ENCODE measurements at places on chromosomes 6 and 20.

- no peaks in the 10 kb centered on the region for H3K36me3 ChIP-seq
- H3K27ac ChIP-seq, result no peak overlapping the region
- no peak overlapping the region for H3K4me3 ChIP-seq
- H3K4me1 ChIP-seq, result no peaks in the 10 kb centered on the region
- DNase-seq, result no peak
- no peaks in the 10 kb centered on the region for H3K27me3 ChIP-seq
Observed at GRCh38 chr6:164665328-164665727, 644.1 kb downstream of the C6orf118 start.

- no peak overlapping the region for H3K27ac ChIP-seq
- H3K36me3 ChIP-seq, result no peaks in the 10 kb centered on the region
- peak overlapping the region; percentile 96 for H3K4me3 ChIP-seq
- H3K4me1 ChIP-seq, result peaks cover 74% of the 10 kb centered on the region
Observed at GRCh38 chr6:29626948-29627754, 5.8 kb downstream of the GABBR1 start.

- no peaks in the 10 kb centered on the region for H3K27me3 ChIP-seq
- H3K36me3 ChIP-seq, result no peaks in the 10 kb centered on the region
- peak within 1 kb of the TSS; percentile 74 for H3K27ac ChIP-seq
- peak; percentile 88 for DNase-seq
- peaks cover 33% of the 10 kb centered on the region for H3K4me1 ChIP-seq
Observed at GRCh38 chr6:109455437-109456110, at the start of gene MICAL1. TSS of gene MICAL1 (minus strand) at chr6:109455772. CDS start at chr6:109454196, 1,576 bp downstream.

GRCh38 chr6:31246051-31246521 is 25.8 kb downstream of the HLA-C start:
- H3K4me3 ChIP-seq, result no peak overlapping the region
- no peak overlapping the region for H3K27ac ChIP-seq
- H3K4me1 ChIP-seq, result peaks cover 10% of the 10 kb centered on the region
- DNase-seq, result no peak

- H3K4me1 ChIP-seq, result no peaks in the 10 kb centered on the region
- no peak overlapping the region for H3K27ac ChIP-seq
- no peak for DNase-seq
- no peaks in the 10 kb centered on the region for H3K27me3 ChIP-seq
- H3K36me3 ChIP-seq, result no peaks in the 10 kb centered on the region
Observed at GRCh38 chr20:50345712-50346373, 155.2 kb downstream of the CEBPB start.

DNA sequence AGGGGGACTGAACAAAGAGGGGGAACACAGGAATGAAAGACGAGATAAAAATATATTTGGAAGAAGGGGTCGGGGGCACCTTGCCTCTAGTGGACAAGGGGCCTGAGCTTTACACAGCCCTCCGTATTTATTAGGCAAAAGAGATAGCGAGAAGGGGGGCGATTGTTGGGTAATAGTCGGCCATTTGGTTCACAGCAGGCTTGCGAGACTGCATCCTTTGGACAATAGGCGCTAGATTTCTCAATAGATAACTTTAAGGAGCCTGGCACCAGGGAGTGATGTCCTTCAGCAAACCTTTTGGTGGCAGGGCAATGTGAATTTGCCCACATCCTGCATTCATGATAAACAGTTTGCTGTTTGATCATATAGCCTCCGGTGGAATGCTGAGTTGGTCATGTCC is 3.0 kb upstream of the NANP start:
- H3K27me3 ChIP-seq, result peaks cover 30% of the 10 kb centered on the region
- peaks cover 7% of the 10 kb centered on the region for H3K4me1 ChIP-seq
- no peak overlapping the region for H3K4me3 ChIP-seq

GRCh38 chr6:52620055-52620905 is 43.4 kb upstream of the TRAM2 start:
- H3K27ac ChIP-seq, result no peak overlapping the region
- H3K27me3 ChIP-seq, result no peaks in the 10 kb centered on the region
- no peaks in the 10 kb centered on the region for H3K36me3 ChIP-seq
- no peak overlapping the region for H3K4me3 ChIP-seq

GRCh38 chr6:148317739-148318138 is 24.9 kb upstream of the SASH1 start:
- H3K4me3 ChIP-seq, result no peak overlapping the region
- H3K4me1 ChIP-seq, result peaks cover 6% of the 10 kb centered on the region
- H3K36me3 ChIP-seq, result no peaks in the 10 kb centered on the region
- no peak for DNase-seq
- H3K27me3 ChIP-seq, result no peaks in the 10 kb centered on the region

- no peaks in the 10 kb centered on the region for H3K4me1 ChIP-seq
- DNase-seq, result peak; percentile 11
Observed at GRCh38 chr6:156563714-156564113, 213.5 kb upstream of the ARID1B start.

DNA sequence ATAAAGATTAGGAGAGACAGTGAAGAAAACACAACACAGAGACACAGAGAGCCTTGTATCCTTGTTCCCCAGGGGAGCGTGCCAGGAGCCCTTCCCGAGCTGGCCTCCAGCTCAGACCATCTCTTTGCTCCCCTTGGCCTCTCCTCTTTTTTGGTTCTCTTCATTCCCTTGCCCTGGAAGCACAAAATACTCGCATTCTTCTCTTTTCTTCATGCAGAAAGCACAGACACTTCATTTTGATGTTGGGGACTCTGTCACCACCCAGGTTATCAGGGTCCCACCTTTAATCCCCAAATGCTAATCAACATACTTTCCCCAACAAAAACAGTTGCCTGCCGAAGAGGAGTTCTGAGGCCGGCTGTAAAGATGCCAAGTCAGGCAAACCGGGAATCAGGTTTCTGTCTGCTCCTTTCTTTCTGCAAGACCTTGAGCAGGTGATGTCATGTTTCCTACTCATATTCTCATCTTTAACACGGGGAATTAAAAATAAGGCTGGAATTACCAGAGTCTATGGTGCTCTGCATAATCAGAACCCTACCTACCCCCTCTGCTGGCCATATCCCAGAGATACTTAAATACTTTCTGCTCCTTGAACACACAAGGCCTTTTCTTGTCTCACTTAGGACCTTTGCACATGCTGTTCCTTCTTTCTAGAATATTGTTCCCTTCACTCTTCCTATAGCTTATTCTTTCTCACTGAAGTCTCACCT is 21.7 kb downstream of the TGM6 start:
- no peak overlapping the region for H3K4me3 ChIP-seq
- H3K4me1 ChIP-seq, result no peaks in the 10 kb centered on the region
- no peak overlapping the region for H3K27ac ChIP-seq
- DNase-seq, result peak; percentile 16

DNA sequence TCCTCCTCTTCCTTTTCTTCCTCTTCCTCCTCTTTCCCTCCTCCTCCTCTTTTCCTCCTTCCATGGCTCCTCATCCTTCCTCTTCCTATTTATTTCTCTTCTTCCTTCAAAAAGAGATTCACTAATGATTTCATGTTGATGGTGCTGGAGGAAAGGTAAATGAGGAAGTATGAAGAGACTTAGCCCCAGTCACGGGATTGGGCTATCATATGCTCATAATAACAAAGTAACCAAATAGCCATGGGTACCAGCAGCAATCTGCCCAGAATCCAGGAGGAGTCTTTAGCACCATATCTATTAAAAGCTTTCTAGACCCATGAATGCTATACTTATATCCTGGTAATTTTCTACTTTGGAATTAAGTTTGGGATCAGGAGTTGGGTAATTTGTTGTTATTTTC is 910.9 kb upstream of the MAP3K7 start:
- no peaks in the 10 kb centered on the region for H3K36me3 ChIP-seq
- no peaks in the 10 kb centered on the region for H3K4me1 ChIP-seq
- no peak for DNase-seq
- H3K27me3 ChIP-seq, result no peaks in the 10 kb centered on the region

- no peak for DNase-seq
- H3K4me1 ChIP-seq, result no peaks in the 10 kb centered on the region
- no peaks in the 10 kb centered on the region for H3K27me3 ChIP-seq
- no peak overlapping the region for H3K4me3 ChIP-seq
- no peaks in the 10 kb centered on the region for H3K36me3 ChIP-seq
Observed at GRCh38 chr6:167338541-167339117, 13.7 kb downstream of the TTLL2 start.

- H3K36me3 ChIP-seq, result no peaks in the 10 kb centered on the region
- H3K27me3 ChIP-seq, result no peaks in the 10 kb centered on the region
- no peak overlapping the region for H3K27ac ChIP-seq
- H3K4me3 ChIP-seq, result no peak overlapping the region
Observed at GRCh38 chr6:151723152-151723551, 84.3 kb upstream of the ESR1 start.

DNA sequence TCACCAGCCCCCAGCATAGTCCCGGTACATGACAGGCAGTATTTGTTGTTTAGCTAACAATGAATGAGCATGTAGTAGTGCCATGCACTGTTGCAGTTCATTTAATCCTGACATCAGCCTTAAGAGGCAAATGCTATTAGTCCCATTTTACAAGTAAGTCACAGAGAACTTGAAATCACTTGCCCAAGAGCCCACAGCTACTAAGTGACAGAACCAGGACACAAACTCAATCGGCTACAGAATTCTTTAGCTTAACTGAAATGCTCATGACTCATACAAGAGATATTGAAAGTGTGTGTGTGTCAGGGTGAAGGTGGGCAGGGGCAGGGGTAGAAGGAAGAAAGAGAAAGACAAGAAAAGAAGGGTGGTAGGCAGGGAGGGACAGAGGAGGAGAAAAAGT is 52.7 kb downstream of the UNC5CL start:
- no peak for DNase-seq
- no peak overlapping the region for H3K27ac ChIP-seq
- peaks cover 7% of the 10 kb centered on the region for H3K4me1 ChIP-seq
- no peaks in the 10 kb centered on the region for H3K27me3 ChIP-seq
- H3K4me3 ChIP-seq, result no peak overlapping the region

GRCh38 chr20:50172347-50173013 is 18.1 kb upstream of the CEBPB start:
- peak; percentile 90 for DNase-seq
- H3K4me1 ChIP-seq, result peaks cover 5% of the 10 kb centered on the region
- peak overlapping the region; percentile 47 for H3K27ac ChIP-seq
- H3K27me3 ChIP-seq, result no peaks in the 10 kb centered on the region

DNA sequence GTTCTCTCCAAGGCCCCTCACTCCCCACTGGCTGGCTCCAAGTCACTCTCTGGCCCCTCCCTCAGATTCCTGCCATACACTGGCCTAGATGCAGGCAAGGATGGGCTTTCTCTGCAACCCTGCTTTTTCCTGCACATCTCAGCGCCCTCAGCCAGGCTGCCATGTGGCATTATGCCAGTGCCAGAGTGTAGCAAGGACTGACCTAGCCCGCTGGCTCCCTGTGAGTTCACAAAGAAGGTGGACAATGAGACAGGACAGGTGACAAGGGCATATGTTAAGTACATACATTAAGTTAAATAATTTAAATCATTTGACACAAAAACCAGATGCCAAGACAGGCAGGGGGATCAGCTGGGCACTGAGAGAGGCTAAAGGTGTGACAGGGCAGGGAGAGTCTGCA is 394.6 kb downstream of the ZFAND3 start:
- H3K27ac ChIP-seq, result peak overlapping the region; percentile 5
- no peaks in the 10 kb centered on the region for H3K27me3 ChIP-seq

- H3K27ac ChIP-seq, result no peak overlapping the region
- H3K4me1 ChIP-seq, result no peaks in the 10 kb centered on the region
- H3K4me3 ChIP-seq, result no peak overlapping the region
- no peaks in the 10 kb centered on the region for H3K36me3 ChIP-seq
Observed at GRCh38 chr6:110664933-110665332, 150.3 kb downstream of the CDK19 start.

DNA sequence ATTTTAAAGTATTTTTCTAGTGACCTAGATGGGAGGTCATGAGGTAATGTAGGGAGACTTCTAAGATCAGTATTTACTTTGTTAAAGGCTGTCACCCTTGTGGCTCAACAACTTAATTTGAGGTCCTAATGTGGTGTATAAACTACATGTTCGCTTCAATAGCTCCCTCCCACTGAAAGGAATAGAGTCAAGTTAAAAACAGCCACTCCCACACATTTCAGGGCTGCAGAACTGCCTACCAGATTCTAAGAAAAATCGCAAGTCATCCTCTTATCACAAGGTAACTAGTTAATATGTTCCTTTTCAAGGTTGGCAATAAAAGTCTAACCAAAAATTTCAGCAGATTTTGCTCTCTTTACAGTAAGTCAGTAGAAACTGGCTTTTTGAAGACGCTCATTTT is 15.1 kb downstream of the GSTA1 start:
- DNase-seq, result no peak
- H3K4me1 ChIP-seq, result no peaks in the 10 kb centered on the region
- H3K27ac ChIP-seq, result no peak overlapping the region
- no peaks in the 10 kb centered on the region for H3K36me3 ChIP-seq

GRCh38 chr6:30061858-30062458 is 893 bp downstream of the POLR1H start:
- no peak for DNase-seq
- H3K27ac ChIP-seq, result no peak overlapping the region
- H3K27me3 ChIP-seq, result no peaks in the 10 kb centered on the region
- H3K36me3 ChIP-seq, result peaks cover 6% of the 10 kb centered on the region
- H3K4me3 ChIP-seq, result peak overlapping the region; percentile 98

DNA sequence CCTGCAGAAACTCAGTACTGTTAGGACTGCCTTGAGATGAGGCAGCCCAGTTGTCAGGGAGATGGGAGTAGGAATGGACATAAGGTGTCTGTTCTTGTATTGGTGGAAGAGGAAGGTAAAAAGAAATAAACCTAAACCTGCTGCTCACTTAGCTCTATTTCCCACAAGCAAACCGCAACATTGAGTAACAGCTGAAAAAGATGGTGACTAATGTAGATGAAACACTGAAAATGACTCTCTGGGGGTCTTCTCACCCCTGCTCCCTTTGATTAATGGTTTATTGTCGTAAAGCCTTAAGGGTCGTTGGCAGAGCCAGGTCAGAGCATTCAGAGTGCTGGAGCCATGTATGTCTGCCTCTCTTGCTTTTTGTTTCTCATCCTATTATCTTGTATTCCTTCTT is 87.5 kb downstream of the FOXO3 start:
- H3K27me3 ChIP-seq, result no peaks in the 10 kb centered on the region
- DNase-seq, result no peak
- H3K27ac ChIP-seq, result no peak overlapping the region
- H3K4me1 ChIP-seq, result peaks cover 3% of the 10 kb centered on the region
- no peaks in the 10 kb centered on the region for H3K36me3 ChIP-seq
- no peak overlapping the region for H3K4me3 ChIP-seq

- H3K27ac ChIP-seq, result no peak overlapping the region
- no peak for DNase-seq
- H3K4me3 ChIP-seq, result no peak overlapping the region
- H3K4me1 ChIP-seq, result peaks cover 6% of the 10 kb centered on the region
- H3K27me3 ChIP-seq, result no peaks in the 10 kb centered on the region
Observed at GRCh38 chr6:126650931-126651330, 311.0 kb downstream of the CENPW start.

Measured in neural progenitor cell (in vitro differentiated cells).